ENCODE measurements at places on chromosomes 4 and X. TPM values are rescaled to one million over a fixed set of nuclear protein-coding genes. Genes with fewer than 3 reads are reported as not detected.

CENPVL2 gene
- total RNA-seq: not detected

ANOS1 gene
- under 0.01 TPM for total RNA-seq

CPZ gene
- total RNA-seq: not detected

FGA gene
- not detected for total RNA-seq

COX7B2 gene
- not detected for total RNA-seq

HELQ gene
- 7.7 TPM for total RNA-seq

Data from tracheal epithelial cell (primary cell).